CD4-positive, alpha-beta T cell treated with Interleukin-15 for 4 hours (primary cell): ENCODE measurements at places on chromosomes 12 and 14.

DNA sequence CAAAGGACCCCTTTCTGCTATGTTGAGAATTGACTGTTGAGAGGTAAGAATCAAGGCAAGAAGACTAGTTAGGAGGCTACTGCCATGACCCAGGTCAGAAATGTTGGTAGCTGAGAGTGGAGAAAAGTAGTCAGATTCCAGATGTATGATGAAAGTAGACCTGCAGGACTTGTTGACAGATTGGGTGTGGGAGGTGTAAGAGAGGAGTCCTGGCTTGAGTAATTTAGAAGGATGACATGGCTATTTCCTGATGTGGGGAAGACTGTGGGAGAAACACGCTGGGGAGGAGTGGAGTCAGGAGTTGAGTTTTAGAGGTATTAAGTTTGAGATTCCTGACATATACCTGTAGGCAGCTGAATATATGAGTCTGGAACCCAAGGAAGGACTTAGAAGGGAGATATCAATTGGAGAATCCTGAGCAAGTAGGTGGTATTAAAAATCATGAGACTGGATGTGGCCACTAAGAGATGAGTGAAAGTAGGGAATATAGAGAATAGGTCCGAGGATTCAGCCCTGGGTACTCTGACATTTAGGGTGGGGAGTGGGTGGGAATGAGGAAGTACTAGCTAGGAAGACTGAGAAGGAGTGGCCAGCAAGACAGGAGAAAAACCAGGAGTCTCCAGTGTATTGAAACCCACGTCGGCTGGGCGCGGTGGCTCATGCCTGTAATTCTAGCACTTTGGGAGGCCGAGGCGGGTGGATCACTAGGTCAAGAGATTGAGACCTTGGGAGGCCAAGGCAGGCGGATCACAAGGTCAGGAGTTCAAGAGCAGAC is 12.6 kb upstream of the DDX47 start:
- DNase-seq, result no peak

DNA sequence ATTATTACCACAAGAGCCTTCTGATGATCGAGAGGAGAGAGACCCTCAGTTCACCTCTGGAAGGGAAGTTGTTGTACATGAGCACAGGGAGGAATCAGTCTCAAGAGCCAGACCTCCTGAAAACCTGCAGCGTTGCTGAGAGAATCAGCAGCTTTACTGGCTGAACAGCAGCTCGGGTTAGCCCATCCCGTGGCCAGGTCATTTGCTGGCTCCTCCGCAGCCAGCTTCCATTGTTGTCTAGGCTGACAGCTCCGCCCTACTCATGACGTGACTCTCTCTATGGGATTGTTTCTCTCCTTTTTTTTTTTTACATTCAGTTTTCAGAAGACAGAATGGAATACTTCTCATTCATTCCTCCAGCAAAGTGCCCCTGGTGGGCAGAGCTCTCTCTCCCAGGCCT is 69.9 kb downstream of the TGFB3 start:
- no peak for DNase-seq

DNA sequence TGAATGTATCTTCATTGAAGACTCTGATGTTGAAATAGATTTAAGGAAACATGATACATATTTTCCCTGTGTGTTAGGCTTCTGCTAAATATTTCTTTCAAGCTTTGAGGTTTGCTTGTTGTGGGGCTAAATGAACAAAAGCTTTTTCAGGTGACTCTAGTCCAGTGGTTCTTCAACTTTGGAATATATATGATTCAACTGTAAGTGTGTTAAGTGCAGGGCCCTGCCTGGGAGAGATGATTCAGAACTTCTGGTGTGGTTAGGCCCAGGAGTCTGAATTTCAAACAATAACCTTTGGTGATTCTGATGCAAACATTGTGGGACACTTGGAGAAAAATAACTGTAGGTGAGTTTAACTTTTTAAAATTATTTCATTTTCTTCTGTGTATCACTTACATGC is 93.0 kb downstream of the TRHDE start:
- no peak for DNase-seq

DNA sequence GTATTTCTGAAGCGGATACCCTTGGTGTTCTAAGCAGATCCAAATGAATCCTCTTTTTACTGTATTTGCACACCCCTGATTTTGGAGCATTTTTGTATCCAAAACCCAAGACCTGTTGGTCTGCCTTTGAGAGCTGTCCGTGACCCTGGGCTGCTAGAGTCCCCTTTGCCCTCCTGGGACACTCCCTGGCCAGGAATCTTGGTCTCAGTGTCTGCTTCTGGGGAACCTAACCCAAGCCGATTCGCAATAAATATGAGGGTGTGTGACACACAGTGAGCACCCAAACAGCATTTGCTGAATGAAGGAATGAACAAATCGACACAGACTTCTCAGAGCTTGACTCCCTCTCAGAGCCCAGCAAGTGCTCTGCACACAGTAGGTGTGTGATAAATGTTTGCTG is 92.9 kb downstream of the SCARB1 start:
- DNase-seq, result no peak

DNA sequence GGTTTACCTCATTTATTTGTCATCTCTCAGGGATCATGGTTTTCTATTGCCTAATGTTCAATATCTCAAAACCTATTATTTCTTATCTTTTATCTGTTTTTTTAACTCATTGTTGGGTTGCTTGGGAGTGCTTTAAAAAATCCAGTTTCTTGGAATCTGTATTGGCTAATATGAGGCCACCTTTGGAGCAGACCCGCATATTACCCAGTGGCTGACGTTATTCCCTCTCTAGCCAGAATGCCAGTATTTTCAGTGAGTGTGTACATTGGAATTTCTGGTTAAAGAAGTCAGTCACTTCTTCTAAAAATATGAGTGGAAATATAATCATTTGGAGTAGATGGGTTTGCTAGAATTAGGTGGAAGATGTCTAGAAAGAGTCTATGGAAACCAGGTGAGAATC is 38.3 kb downstream of the PRMT8 start:
- no peak for DNase-seq

DNA sequence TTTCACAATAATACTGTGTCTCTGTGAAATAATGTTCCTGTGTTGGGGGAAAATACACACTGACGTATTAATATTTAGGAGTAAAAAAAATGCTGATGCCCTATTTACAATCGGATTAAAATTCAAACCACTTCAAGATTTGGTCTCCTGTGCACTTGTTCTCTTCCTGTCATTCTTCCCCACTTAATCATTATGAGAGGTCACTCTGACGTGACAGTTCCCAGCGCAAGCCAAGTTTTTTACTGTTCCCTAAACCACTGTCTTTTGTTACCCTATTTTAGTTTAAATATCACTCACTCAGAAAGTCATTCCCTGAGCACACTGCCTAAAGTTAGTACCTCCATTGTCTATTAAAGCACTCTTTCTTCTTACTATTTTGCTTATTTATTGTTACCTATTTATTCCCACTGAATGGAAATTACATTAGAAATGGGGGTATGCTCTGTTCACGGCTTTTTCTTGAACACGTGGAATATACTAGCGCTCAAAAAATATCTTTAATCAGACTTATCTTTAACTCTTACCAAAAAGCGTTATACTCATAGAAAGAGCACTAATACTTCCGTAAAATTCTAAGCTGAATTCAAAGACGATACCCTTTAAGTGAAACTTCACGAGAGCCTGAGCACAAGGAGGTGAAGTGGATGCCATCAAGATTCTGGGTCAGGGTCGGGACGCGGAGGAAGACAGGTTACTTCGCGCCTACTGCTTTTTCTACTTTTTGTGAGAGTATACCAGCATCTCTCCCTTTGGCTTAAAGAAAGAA is 670 bp upstream of the PSMA3 start:
- DNase-seq, result no peak

GRCh38 chr14:50862036-50862570 is 9.8 kb upstream of the ABHD12B start:
- DNase-seq, result no peak

DNA sequence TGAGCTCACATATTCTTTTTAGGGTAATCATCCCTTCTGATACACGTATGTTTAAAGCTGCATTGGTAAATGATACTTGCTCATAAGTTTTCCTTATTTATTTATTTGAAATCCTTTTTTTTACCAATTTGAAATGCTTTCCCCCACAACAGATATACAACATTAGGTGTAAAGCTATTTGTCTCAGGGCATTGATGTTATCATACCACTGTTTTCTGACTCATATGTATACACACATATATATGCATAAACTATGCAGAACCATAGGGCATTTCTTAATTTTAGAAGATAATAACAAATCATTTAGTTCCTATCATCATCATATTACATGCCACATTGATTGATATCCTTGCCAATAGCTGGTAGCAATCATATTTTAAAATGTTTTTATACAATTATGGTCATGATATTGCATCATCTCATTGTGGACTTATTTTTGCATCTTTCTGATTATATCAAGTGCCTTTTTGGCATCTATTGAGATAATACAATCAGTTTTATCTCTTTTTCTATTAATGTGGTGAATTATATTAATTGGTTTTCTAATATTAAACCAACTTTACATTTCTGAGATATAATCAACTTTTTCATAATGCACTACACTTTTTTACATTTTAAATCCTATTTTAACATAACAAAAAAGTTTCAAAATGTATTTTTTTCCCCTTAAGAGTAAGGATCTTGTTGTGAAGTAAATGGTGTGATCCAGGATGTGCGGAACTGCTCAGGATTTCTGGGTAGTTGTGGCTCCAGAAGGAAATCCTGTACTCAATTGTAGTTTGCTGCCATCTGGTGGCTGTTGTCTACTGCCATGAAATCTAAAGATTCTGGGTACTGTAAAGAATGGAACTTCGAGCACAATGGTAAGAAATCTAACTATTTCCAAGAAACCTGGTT is 16.7 kb downstream of the OR9K2 start:
- peak; percentile 35 for DNase-seq

DNA sequence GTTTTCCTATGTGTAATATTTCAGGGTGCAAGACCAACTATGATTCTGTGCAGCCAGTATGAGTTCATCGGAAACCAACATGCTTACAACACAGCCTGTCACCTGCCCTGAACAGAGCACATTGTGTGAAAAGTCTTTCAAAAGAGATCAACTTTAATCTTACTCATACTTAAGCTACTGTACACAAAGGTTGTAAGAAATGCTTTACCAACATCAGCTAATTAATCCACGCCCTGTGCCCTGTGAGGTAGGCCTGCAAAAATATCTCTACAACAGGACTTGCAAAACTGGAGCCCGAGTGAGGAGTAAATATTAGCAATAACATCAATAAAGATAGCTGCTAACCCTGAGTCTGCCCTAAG is 15.1 kb downstream of the APPL2 start:
- no peak for DNase-seq

DNA sequence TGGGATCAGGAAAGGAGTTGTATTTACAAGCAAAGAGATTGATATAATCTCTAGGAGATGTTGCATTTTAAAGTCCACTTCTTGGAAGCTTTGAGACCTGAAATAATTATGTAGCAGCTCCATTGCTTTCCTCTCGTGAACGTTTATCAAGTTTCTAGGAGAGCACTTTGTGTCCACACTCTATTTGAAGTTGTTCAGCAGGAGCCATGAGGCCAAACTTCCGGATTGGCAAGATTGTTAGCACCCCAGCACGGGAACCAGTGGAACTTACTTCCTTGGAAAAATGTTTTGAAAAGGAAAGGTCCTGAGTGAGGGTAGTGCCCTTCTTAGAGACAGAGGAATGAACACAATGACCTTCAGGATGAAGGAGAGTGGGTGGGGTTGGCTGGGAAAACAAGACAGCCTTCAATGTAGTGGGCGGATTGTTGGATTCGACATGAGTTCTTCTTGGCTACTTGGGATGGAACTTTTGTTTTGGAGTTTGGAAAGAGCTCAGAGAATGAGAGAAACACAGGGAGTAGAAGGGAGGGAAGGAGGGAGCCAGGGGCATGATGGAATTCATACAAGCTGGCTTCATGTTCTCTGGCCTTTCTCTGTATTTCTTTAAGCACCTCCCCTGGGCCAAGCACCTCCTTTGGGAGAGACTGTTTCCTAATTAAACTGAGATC is 23.8 kb upstream of the CISTR start:
- no peak for DNase-seq

DNA sequence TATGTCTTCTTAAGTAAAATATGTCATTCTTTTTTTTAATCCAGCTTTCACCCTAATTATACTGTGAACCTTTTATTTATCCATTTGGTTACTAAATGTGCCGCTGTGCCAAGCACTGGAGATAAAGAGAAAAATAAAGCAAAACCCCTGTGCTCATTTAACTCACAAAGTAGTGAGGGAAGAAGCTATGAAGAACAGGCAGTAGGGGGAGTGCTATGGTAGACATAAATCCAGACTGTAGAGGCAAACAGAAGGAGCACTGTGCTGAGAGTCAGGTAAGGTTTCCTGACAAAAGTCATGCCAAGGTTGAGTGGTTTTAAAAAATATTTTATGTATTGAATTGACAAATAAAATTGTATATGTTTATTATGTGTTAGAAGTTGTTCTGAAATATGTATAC is 188.5 kb upstream of the SYT10 start:
- DNase-seq, result no peak

DNA sequence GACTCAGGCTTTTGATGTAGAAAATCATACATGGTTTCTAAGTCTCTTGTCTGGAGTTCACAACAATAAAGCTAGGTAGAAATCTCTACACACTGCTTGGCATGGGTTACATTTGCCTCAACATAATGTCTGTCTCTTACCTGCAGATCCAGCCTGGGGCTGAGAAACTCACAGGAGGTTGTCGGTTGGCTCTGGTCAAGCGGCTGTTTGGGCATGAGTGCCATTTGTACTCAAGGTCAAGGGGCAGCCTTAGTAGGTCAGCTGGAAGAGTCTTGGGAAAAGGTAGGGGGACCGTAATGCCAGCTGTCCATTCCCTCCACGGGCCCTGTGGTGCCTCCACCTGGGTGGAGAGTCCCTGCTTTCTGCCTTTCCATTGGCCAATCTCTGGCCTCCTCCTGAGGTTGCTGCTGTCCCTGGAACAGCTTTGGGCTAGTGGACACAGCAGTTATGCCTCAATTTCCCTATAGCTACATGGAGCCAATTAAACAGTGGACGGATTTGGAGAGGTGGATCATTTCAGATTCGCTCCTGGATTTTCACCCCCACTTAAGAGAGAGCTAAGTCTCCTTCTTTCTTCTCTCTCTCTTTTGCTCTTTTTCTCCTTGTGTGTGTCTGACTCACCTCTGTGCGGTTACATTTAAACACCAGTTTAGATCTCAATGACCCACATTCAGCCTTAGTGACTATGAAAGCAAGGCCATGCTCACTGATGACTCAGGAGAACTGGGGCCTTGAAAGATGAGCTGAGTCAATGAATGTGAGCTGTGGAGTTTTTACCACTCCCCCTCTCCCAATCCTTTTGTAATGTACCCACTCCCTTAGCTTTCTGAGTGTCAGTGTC is 132.8 kb upstream of the HIF1A start:
- DNase-seq, result peak; percentile 65

DNA sequence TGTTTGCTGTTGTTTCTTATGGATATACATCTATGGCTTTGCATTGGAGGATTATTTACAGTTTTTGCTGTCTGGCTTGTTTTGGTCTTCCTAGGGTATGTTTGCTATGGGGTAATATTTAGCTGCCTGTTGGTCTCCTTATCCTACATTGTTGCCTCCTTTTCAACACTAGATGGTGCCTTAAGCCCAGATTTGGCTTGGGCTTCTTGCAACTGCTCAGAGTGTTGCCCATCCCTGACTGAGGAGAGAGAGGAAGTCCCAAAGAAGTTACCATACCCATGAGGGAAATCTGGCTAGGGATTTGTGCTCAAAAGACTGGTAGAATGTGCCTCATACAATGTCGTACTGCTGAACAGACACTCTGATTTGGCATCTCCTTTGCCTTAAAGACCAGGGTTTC is 94.6 kb upstream of the MUCL1 start:
- DNase-seq, result no peak

GRCh38 chr12:126953365-126953889 is 1313.5 kb upstream of the TMEM132C start:
- DNase-seq, result no peak

- DNase-seq, result peak; percentile 55
Measured at GRCh38 chr14:95523815-95524448, 7.5 kb upstream of the SYNE3 start.
